ENCODE measurements at places on chromosomes 6 and 20.
A peak's percentile ranks its signal among the peaks of the same experiment; 100 is the strongest.

- DNase-seq: peak; percentile 86
These were observed 73.0 kb upstream of the NHSL1 start for GRCh38 chr6:138572167-138572875.

DNA sequence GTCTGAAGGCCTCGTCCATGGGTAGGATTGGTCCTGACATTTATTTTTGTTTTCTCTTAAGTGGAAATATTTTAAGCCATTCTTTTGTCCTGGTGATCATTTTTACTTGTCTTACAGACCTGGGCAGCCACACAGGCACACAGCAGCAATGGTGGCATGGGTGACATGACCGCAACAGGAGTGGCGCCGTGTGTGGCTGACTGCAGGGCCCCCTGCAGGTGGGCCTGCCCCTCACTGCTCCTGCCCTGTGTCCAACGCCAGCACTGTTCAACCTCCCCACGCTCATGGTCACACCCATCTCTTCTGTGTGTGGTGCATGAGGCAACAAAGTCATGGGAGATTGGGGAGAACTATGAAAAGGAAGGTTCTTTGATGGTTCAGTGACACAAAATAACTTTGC is 151.9 kb downstream of the MYLK4 start:
- DNase-seq: no peak

DNA sequence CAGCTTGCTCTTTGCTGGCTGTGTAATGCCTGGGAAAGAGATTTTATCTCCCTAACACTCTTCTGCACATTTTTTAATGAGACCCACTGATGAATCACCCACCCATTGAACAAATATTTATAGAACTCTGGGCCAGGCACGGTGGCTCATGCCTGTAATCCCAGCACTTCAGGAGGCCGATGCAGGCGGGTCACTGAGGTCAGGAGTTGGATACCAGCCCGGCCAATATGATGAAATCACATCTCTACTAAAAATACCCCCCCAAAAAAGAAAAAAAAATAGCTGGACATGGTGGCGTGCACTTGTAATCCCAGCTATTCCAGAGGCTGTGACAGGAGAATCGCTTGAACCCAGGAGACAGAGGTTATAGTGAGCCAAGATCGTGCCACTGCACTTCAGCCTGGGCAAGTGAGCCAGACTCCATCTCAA is 82.1 kb upstream of the SIRPA start:
- DNase-seq: peak; percentile 80

DNA sequence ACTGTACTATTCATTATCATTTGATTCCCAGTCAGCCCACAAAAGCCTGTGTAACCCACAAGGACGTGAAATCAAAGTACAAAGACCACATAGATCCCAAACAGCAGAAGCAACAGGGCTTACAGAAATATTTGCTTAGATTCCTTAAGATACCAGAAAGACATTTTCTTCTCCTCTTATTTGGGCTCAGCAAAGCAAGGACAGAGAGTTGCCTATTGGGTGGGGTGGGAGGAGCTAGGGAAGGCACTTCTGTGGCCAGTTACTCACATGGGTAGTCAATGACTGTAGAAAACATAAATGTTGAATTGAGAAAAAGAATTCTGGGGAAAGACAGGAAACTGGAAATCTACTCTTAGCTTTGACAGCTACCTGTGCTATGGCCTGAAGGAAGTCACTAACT is 19.8 kb downstream of the PDE7B start:
- no peak for DNase-seq

- no peak for DNase-seq
These were observed 87.0 kb downstream of the HIVEP2 start for GRCh38 chr6:142857796-142858555.

- DNase-seq: no peak
These were observed 117.5 kb downstream of the SOX4 start for GRCh38 chr6:21710908-21711627.

GRCh38 chr6:142833054-142833453 is 111.9 kb downstream of the HIVEP2 start:
- DNase-seq: peak; percentile 68

DNA sequence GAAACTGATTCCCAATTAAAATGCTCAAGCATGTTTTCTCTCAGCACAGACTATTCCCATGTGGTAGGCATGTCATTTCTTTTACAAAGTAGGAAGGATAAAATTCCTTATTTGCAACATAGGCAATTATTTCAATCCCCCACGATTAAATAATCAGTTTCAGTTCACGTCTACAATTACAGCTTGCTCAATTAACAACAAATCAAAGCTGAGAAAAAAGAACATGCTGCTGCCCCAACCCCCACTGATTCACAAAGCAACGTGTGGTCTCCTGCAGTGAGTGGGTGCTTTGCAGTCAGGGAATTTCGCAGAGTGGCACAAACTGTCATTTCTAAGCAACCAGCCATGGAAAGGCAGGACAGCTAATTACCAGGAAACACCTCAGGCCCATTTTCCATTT is 17.0 kb downstream of the RNASET2 start:
- no peak for DNase-seq

GRCh38 chr6:5126214-5126613 is 41.1 kb downstream of the PPP1R3G start:
- DNase-seq: no peak

DNA sequence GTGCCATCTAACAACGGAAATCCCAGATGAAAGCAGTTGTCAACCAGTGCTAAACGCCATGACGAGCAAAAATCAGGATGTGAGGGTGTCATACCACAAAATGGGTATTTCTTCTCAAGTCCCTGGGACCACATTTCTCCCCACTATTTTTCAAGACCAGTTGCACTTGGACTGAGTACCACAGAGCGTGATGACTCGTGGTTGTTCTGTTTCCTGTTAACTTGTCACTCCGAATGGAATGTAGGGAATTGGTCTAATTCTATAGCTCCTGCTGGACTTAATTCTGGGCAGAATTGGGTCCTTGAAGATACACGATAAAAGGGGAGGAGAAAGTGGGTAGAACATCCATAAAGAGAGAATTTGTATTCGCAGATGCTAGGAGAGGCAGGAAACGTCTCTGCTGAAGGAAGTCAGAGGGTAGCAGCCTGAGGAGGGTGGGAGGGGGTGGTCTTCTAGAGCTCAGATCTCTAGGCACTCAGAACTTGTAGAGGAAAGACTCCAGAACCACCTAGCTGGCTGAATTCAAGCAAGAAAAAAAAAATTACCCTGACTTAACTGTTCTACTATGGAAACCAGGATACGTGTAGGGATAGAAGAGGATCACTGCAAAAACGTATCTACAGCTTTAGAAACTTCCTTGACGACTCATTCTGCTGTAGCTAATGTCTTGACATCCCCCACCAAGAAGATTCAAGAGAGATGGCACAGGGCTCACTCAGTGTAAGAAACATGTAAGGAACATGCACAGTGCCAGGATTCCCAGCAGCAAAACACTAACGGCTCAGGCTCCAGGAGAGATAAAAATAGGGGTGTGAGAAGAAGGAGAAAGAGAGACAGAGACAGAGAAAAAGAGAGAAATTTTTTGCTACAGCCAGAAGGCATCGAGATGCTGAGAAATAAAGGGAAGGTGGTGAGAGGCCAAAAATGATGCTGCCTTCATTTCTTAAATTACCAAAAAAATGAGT is 494.7 kb downstream of the CD83 start:
- no peak for DNase-seq

DNA sequence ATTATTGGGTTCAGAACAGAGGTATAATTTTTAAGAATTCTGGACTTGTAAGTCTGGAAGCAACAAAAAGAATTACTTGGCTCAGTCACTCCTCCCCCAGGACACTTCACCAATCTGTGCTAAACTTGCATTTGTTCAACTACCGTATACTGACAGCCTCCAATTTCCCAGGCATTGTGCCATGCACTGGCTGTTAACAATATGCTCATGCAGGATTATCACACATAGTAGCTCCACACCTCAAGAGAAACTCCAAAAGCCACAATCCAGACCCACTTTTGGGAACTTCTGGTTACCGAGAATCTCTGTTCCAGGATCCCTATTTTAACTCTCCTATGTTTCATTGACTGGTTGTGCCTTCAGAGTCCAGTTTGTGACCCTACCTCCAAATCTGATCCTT is 7.7 kb downstream of the ADGRF1 start:
- peak; percentile 36 for DNase-seq

DNA sequence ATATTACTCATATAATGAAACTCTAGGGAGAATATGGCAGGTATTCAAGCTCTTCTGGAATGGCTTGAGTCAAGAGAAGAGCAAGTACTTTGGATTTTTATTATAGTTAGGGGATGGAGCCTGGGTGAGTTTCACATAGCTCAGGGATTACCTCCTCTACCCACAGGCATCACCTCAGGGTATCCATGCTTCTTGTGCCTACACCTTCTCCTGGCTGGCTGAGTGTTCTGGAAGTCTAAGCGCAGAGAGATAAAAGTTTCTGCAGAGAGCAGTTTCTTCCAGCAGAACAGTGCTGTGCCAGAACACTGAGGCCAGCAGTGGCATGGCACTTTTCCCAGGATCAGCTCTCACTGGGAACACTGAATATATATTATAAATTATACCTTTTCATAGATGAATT is 199.7 kb upstream of the KCNQ5 start:
- DNase-seq: no peak

- DNase-seq: peak; percentile 94
These were observed 116.4 kb downstream of the MYLK4 start for GRCh38 chr6:2634139-2634964.

DNA sequence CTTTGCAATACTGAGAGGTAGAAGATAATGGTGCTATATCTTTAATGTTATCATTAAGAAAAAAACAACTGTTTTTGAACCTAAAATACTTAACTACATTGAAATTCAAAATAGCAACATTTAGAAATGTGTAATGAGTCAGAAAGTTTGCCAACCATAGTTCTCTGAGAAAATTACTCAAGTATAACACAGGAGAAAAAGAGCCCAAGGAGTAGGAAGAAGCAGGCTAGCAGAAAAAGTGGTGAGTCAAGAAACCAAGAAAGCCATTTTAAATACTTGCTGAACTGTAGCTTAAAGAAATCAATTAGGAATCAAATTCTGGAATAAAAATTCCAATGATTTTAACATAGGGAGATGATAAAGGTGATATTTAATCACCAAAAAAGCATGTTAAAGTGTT is 181.0 kb upstream of the RSPO3 start:
- no peak for DNase-seq

DNA sequence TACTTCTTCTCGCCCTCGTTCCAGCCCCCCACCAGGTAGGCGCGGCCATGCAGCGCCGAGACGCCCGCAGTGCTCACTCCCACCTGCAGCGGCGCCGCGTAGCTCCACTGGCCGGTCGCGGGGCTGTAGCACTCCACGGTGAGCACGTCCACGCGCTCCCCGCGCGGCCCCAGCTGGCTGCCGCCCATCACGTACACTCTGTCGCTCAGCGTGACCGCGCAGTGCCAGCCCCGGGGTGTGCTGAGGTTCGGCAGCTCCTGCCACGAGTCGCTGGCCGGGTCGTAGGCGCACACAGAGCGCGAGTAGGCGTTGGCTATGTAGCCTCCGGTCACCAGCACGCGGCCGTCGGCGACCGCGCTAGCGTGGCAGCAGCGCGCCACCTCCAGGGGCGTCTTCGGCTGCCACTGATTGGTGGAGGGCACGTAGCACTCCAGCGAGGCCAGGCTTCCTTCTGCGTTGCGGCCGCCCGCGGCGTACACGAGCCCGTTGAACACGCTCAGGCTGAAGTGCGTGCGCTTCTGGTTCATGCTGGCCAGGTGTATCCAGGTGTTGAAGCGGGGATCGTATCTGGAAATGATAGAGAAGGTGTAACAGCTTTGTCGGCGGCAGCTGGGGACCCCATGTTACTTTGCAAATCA is 13.7 kb downstream of the KLHL31 start:
- peak; percentile 66 for DNase-seq

DNA sequence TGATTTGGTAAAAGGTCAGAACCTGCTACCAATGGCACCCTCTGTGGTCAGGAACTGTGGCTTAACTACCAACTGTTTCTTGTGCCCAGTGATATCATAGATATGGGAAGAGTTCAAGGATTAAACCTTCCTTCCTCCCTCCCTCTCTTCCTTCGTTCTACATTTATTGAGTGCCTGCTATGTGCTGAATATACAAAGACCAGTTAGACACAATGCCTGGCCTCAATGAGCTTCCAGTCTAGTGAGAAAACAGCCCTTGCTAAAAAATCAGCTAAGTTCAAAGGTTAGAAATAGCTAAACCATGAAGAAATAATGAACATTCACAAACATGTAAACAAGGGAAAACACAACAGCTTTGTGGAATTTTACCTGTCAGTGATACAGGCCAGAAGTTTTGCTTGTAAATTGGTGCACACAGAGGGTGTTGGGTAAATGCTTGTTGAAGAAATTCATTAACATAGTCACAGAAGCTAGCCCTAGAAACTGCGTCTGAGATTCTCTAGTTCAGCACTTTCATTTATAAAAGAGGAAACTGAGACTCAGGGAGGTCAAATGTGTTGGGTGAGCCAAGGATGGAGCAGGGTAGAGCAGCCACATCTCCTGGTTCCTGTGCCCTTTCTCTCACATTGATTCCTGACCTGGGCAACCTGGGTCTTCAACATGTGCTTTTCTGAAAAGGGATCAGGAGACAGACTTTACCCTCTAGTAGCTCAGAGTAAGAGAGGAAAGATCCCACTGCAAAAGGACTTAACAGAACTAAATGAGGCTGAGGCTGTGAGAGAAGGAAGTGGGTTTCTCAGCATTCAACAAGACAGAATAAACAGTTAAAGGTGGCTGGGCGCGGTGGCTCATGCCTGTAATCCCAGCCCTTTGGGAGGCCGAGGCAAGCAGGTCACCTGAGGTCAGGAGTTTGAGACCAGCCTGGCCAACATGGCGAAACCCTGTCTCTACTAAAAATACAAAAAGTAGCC is 14.4 kb upstream of the FOXO3 start:
- no peak for DNase-seq

DNA sequence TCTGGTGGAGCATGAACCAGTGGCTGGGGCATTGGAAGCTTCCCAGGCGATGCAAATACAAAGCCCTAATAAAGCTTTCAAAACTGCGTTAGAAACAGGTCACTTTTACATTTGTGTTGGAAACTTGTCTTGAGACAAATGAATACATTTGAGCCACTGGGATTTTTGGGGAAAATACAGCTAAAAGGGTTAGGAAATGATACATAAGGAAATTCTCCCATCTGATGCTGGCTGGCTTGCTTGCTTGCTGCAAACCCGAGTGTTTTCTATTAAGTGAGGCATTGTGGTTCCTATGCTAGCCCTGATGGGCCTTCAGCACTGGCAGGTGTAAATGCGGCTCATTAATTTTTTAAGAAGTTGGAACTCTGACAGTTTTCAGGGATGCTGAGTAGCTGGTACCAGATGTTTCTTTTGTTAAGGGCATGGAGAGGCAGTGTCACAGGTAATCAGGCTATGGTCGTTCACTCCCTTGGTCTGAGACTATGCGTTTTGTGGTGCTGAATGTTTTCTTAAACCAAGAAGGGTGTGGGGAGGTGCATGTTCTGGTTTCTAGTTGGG is 35.2 kb downstream of the RREB1 start:
- DNase-seq: no peak
